ENCODE measurements at places on chromosomes 12 and 14.

GRCh38 chr12:55068416-55069010, 48.7 kb downstream of the NEUROD4 start:
- DNase-seq, result peak; percentile 66

GRCh38 chr14:68687746-68688145, 105.1 kb downstream of the ZFP36L1 start:
- DNase-seq, result no peak

GRCh38 chr12:90174198-90174510, 465.5 kb upstream of the ATP2B1 start:
- no peak for DNase-seq

- no peak for DNase-seq
Measured at GRCh38 chr12:127260999-127261398, 1006.0 kb upstream of the TMEM132C start.

DNA sequence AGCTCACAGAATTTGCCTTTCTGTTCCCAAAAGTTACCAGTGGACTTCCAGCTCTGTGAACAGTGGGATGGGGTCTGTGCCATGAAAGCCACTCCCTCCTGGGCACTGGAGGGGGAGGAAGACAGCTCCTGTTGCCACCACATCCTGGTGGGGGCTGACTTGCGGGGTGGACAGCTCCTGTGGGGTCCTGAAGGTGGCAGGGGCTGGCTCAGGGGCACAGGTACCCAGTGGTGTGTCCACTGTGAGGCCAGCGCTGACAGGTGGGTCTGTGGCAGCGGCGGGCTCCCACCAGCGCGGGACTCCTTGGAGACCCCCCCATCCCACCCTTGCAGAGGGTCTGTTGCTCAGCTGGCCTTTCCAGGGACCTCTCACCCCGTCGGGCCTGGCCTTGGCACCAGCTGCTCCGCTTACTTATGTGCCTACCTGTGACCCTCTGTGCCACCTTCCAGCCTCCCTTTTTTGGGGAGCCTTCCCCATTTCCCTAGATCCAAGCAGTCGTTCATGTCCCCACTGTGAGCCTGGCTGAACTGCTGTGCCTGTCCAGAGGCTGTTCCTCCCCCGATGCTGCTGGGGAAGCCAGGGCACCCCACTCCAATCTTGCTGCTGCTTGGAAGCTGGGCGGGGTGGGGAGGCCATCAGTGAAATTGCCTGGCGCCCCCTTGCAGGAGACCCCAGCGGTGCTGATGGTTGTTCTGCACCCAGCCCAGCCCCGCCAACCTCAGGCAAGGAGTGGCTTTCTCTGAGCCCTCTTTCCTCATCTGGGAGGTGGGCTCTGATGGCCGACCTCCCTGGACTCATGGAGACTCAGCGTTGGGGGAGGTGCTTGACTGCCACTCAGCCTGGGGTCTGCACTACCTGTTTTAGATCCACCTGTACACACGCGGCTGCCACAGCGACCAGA, 2.2 kb downstream of the TEDC1 start:
- no peak for DNase-seq

GRCh38 chr12:93813186-93813585, 136.0 kb downstream of the CRADD start:
- DNase-seq, result no peak

DNA sequence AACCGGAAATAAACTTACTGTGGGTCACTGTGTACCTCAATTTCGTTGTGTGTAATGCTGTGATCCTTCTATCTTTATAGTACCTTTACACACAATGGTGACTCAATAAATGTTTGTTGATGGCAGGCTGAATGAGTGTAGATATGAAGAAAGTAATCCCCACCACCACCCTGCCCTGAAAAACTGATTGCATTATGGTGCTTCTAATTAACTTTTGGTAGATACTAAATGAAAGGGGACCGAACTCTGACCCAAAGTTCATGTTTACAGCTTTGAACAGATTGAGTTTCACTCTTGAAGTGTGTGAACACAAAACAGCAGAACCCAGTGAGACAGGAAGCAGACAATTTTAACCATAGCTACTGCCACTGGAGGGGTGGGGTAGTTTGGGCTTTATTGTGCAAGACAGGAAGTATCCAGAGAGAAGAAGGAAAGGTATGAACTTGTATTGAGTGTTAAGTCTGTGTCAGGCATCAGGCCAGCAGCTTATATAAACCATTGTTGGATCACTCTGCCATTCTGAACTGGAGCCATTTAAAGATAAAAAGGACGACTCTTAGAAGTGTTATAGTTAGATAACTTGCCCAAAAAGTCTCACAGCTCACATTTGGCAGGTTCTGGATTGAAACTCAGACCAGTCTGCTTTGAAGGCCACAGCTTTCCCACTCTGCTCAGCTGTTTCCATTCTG, 197.0 kb upstream of the AMIGO2 start:
- DNase-seq, result peak; percentile 73

DNA sequence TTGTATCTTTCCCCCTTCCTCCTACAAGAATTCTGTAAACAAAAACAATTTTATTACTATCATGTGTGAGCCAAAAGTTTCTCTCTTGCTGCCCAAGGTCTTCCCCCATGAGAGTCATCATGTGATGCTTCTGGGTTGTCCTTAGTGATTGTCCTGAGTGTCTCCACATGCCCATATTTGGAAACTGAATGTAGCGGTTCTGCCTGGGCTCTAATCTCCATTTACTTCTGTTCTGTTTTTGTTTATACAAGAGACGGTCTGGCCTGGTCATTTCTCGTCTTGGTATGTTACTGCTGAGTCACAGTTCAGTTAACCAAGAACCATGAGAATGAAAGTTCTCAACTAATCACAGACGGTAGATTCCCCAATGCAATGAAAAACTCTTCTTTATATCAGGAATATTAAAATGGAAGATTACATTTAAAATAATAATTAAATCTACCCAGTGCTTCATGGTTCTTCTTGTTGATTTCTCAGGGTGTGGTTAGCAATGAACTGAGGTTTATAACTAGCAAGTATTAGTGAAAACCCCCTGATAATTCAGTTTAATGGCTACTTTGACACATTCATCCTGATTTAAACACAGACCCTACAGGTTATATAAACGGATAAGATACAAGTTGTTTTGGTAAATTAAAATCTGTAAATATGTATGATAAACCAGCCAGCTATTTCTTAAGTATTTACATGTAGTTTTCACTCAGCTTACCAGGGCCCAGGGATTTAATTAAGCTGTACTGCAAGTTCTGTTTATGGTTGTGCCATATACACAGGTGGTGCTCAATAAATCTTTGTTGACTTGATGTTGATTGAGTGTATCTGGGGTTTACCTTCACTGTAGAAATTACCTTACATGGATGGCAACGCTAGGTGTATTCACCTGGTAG, 81.1 kb downstream of the PELI2 start:
- DNase-seq, result peak; percentile 59

DNA sequence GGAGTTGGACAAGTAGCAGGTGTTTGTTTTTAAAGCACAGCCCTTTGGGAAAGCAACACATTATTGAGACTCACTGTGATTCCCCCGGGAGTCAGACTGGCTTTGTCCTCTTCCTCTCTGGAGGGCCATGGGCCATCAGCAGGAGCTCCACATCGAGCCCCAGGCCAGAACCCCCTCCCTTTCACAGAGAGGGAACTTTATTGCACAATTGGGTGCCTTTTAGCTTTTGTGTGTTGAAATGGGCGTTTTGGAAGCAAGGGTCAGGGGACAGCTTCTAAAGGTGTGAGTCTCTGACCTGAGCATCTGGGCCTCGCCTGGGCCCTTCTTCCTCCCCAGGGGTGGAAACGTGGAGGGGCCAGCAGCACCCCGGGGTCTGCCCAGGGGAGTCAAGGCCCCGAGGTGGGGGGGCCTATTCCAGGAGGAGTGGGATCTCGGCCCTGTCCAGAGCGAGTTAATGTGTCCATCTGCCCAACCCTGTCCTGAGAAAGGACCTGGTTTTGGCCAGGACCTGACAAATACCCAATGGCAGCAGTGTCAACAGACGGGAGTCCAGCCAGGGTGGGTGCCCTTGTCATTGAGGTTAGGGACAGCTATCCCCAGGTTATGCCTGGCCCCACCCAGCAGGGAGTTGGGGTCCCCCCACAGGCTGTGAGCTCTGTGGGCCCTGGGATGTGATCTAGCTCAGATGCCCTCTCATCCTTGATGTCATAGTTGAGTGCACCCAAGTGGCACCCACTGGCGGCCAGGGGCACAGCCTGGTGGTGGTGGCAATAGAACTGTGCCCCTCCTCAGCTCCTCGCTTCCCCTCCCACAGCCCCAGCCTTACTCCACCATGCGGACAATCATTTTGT, 37.1 kb downstream of the SLC8B1 start:
- DNase-seq, result no peak

DNA sequence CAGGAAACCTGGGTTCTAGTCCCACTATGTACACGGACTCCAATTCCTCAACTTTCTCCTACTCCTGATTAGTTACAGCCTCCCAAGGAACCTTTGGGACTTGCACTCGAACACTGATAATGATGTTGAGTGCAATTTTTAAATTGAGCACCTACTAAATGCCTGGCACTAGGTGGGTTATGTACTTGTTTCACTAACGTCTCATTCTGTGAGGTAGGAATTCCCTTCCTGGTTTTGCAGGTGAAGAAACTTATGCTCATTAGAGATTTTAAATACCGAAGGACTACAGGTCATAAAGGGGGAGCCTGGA, 536 bp downstream of the PARPBP start:
- DNase-seq, result no peak

- no peak for DNase-seq
Measured at GRCh38 chr12:27422697-27423096, 23.8 kb upstream of the SMCO2 start.

DNA sequence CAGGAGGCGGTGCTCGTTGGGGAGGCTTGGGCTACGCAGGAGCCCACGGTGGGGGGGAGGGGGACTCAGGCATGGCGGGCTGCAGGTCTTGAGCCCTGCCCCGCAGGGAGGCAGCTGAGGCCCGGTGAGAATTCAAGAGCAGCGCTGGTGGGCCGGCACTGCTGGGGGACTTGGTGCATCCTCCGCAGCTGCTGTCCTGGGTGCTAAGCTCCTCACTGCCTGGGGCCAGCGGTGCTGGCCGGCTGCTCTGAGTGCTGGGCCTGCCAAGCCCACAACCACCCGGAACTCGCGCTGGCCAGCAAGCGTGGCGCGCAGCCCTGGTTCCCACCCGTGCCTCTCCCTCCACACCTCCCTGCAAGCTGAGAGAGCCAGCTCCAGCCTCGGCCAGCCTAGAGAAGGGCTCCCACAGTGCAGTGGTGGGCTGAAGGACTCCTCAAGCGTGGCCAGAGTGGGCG, 3.2 kb downstream of the METTL25 start:
- no peak for DNase-seq

- DNase-seq, result no peak
Measured at GRCh38 chr14:24053548-24054323, 1.9 kb downstream of the CARMIL3 start.

DNA sequence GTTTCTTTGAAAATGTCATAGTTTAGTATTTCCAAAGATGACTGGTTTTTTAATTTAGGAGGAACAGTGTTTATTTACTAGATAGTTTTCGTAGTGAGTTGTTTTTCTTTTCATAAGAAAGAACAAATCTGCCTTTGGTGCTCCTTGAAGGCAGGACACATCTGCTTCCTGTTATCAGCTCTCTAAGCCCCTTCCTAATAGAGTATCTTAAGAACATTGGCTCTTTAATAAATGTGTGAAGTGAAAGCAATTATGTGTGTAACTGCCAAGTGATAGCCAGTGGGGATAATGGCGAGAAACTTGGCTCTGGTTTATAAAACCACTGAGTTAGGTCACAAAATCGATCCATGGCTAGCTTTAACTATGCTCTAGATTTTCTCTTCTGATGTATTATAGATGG, 23.5 kb upstream of the PPFIBP1 start:
- DNase-seq, result peak; percentile 11

- DNase-seq, result no peak
Measured at GRCh38 chr14:95282354-95282985, 37.2 kb downstream of the CLMN start.

DNA sequence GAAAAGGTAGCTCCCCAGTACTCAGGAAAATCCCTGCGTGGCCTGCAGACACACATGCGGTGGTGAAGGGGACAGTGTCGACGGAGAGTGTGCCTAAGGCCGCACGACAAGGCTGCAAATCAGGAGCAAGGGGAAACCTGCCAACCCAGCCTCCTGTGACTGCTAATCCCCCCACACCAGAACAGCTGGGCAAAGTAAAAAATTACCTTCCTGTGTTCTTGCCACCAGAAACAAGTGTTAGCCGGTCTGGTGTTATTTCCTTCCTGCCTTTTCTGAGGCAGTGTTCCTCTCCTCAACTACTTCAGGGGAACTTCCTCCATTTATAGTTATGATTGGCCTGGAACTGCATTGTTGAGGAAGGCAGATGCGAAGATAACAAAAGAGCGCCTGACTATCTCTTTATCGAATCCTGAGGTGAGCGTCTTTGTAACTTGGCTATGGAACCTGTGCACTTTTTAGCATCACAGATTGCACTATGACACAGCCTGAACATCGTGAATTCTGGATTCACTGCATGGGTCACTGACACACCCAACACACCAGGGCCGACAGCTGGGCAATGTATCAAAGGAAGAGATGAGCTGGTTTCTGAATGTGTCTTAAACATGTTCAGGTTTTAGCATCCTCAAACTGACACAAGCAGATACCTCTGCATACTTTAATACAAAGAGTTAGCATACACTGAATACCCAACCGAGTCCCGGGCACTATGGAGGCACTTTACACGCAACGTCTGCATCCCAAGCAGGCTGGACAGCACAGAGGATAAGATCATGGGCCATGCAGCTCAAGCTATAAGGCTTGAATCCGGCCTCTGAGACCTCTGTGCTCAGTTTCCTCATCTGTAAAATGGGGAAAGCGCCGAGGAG, 28.9 kb downstream of the SLC15A4 start:
- DNase-seq, result peak; percentile 11

Data from MV-4-11 (cell line).